ENCODE measurements at places on chromosomes 6 and 20.

DNA sequence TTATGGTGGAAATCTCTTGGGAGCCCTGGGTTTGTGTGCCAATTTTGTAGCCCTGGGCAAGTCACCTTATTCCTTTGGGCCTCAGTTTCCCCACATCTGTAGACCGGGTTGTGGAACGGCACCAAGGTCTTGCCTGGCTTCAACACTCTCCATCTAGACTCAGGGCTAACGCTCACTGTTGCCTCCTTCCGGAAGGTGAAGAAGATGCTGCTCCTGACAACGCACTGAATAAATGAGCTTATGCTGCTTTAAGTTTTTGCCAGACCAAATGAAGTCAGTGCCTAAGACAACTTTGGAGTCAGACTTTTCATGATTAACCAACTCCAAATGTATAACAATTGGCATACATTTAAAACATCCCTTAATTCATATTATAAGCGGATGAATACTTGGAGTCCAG is 53.1 kb downstream of the PSMG4 start:
- no peaks in the 10 kb centered on the region for H3K4me1 ChIP-seq
- H3K36me3 ChIP-seq = no peaks in the 10 kb centered on the region
- no peak overlapping the region for H3K27ac ChIP-seq
- DNase-seq = no peak
- H3K4me3 ChIP-seq = no peak overlapping the region
- H3K27me3 ChIP-seq = peaks cover 4% of the 10 kb centered on the region

- peaks cover 4% of the 10 kb centered on the region for H3K4me1 ChIP-seq
- H3K27ac ChIP-seq = no peak overlapping the region
- peaks cover 1% of the 10 kb centered on the region for H3K27me3 ChIP-seq
- DNase-seq = peak; percentile 3
- H3K36me3 ChIP-seq = no peaks in the 10 kb centered on the region
Observed at GRCh38 chr20:64115171-64115911, 8.0 kb upstream of the NPBWR2 start.

- no peaks in the 10 kb centered on the region for H3K27me3 ChIP-seq
- H3K27ac ChIP-seq = no peak overlapping the region
- no peak for DNase-seq
- no peaks in the 10 kb centered on the region for H3K4me1 ChIP-seq
- no peaks in the 10 kb centered on the region for H3K36me3 ChIP-seq
- H3K4me3 ChIP-seq = no peak overlapping the region
Observed at GRCh38 chr6:88535306-88535705, 369.2 kb upstream of the CNR1 start.

GRCh38 chr6:69489970-69490369 is 306.8 kb downstream of the LMBRD1 start:
- H3K27me3 ChIP-seq = no peaks in the 10 kb centered on the region
- H3K27ac ChIP-seq = no peak overlapping the region
- DNase-seq = no peak
- no peaks in the 10 kb centered on the region for H3K36me3 ChIP-seq
- H3K4me3 ChIP-seq = no peak overlapping the region
- no peaks in the 10 kb centered on the region for H3K4me1 ChIP-seq

- peaks cover 20% of the 10 kb centered on the region for H3K4me1 ChIP-seq
- no peaks in the 10 kb centered on the region for H3K27me3 ChIP-seq
- H3K4me3 ChIP-seq = no peak overlapping the region
- no peak overlapping the region for H3K27ac ChIP-seq
- H3K36me3 ChIP-seq = no peaks in the 10 kb centered on the region
Observed at GRCh38 chr6:137755284-137755683, 111.8 kb upstream of the TNFAIP3 start.

DNA sequence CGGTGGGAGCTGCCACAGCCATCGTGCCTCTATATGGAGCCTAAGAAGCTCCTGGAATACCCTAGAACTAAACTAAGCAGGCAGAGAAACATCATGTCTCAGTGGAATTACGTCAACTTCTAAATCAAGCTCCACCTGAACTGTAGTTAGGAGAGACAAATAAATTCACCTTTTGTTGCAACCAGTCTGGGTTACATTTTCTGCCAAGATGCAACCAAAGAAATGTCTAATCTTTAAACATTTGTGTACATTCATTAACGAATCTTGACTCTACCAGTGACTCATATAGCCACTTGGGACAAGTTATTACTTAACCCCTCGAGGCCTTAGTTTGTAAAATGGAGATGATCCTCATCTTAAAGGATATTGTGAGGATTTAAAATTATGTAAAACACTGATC is 8.9 kb downstream of the PTPRK start:
- H3K36me3 ChIP-seq = no peaks in the 10 kb centered on the region
- H3K4me3 ChIP-seq = no peak overlapping the region
- no peak for DNase-seq
- H3K4me1 ChIP-seq = peaks cover 2% of the 10 kb centered on the region
- peaks cover 26% of the 10 kb centered on the region for H3K27me3 ChIP-seq
- H3K27ac ChIP-seq = no peak overlapping the region

DNA sequence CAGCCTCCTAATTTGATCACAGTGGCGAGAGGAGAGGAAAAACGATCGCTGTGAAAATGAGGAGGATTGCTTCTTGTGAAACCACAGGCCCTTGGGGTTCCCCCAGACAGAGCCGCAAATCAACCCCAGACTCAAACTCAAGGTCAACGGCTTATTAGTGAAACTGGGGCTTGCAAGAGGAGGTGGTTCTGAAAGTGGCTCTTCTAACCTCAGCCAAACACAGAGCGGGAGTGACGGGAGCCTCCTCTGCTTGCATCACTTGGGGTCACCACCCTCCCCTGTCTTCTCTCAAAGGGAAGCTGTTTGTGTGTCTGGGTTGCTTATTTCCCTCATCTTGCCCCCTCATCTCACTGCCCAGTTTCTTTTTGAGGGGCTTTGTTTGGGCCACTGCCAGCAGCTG is 28.7 kb downstream of the SAYSD1 start:
- DNase-seq = peak; percentile 79
- peaks cover 10% of the 10 kb centered on the region for H3K4me1 ChIP-seq
- no peaks in the 10 kb centered on the region for H3K36me3 ChIP-seq
- peak overlapping the region; percentile 11 for H3K4me3 ChIP-seq
- H3K27ac ChIP-seq = no peak overlapping the region

DNA sequence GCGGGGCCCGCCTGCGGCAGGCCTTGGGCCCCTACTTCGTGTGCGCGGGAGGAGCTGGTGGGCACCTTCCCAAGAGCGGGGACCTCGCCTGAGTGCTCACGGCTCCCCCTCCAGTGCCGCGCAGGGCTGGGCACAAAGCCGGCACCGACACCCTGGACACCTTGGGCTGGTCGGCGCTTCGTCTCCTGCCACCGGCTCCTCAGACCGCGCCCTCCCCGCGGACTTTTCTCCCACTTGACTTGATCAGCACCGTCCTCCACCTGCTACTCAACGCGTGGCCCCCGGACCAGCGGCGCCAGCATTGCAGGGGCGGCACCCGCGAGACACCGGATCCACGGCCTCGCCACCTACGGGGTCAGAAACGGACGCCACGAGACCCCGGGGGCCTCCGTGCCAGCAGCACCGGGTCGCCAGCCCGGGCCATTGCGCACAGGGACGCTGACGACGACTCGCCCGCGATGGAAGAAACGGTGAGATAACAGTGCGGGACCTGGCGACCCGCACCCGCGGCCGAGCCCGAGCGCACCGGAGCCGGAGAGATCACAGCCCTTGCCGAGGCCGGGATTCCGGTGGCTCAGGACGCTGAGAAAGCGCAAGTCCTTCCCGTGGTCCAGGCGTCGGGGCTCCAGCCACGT is 154.2 kb downstream of the DLL1 start:
- no peak for DNase-seq
- H3K27me3 ChIP-seq = no peaks in the 10 kb centered on the region
- no peaks in the 10 kb centered on the region for H3K4me1 ChIP-seq
- H3K27ac ChIP-seq = no peak overlapping the region
- no peaks in the 10 kb centered on the region for H3K36me3 ChIP-seq
- H3K4me3 ChIP-seq = no peak overlapping the region

- no peak overlapping the region for H3K4me3 ChIP-seq
- no peaks in the 10 kb centered on the region for H3K27me3 ChIP-seq
- DNase-seq = no peak
- H3K27ac ChIP-seq = no peak overlapping the region
- no peaks in the 10 kb centered on the region for H3K36me3 ChIP-seq
- H3K4me1 ChIP-seq = no peaks in the 10 kb centered on the region
Observed at GRCh38 chr20:9374480-9374879, 139.9 kb upstream of the LAMP5 start.

DNA sequence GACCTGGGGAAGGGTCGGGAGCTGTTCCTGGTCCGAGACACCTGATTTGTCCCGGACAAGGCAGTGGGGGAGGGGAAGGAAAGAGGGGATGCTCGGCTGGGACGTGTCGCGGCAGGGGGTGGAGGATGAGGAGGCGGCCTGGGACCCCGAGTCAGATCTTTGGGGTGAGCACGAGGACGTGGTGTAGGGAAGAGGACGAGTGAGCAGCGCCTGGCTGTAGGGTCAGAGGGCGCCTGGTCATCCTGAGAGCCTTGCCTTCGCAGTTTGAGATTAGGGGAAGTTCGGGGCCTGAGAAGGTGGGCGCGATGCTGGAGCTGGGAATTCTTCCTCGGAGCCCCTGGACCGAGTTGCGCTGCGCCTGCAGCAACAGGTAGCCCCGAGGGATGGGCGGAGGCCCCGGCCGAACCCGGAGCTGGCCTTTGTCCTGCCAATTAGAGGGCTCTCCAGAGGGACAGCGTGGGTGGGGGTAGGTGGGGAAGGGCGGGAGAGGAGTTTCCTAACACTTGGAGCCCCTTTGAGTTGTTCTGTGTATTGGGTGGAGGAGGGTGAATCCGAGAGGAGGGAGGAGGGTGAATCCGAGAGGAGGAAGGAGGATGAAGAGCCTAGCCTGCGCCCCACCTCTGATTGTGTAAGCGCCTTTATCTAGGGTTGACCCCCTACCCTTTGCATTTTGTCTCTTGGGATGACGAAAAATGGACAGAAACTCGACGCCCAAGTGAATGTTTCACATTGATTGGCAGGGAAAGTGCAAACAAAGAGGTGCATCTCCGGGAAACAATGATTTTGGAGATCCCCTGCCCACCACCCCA is 72.0 kb downstream of the SOX4 start:
- H3K27ac ChIP-seq = no peak overlapping the region
- H3K4me1 ChIP-seq = peaks cover 18% of the 10 kb centered on the region
- no peaks in the 10 kb centered on the region for H3K36me3 ChIP-seq
- peak overlapping the region; percentile 74 for H3K4me3 ChIP-seq
- peaks cover 71% of the 10 kb centered on the region for H3K27me3 ChIP-seq
- no peak for DNase-seq

DNA sequence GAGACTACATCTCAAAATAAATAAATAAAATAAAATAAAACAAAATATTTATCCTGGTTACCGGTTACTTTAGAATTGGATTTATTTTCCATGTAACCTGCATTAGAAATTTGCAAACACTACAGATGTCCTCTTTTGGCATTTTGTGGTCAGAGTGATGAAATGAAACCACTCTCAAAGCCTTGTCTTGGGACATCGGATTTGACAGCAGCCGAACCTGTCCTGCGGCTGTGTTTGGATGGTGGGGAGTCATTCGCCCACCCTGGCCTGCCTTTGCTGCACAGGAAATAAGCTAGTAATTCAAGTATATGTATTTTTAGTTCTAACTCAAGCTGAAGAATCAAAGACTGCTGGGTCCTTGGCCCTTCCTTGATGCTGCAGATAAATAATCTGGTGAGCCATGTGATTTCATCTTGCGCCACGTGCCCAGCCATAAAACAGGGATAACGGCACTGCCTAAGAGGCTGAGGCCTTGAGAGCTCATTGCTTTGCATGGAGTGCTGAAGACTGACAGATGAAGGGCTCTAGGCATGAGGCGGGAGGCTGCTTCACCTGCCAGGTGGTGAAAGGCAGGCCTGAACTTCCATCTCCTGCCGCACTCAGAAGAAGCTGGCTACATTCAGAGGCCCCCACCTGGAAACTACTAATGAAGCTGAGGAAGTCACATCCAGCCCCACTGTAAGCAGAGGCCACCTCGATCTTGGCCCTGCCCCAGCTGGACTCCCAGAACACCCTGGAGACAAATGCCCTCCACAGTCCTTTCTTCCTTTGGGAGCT is 76.9 kb downstream of the NOL4L start:
- H3K27me3 ChIP-seq = no peaks in the 10 kb centered on the region
- H3K36me3 ChIP-seq = peaks cover 34% of the 10 kb centered on the region
- peaks cover 48% of the 10 kb centered on the region for H3K4me1 ChIP-seq
- H3K27ac ChIP-seq = peak overlapping the region; percentile 79

DNA sequence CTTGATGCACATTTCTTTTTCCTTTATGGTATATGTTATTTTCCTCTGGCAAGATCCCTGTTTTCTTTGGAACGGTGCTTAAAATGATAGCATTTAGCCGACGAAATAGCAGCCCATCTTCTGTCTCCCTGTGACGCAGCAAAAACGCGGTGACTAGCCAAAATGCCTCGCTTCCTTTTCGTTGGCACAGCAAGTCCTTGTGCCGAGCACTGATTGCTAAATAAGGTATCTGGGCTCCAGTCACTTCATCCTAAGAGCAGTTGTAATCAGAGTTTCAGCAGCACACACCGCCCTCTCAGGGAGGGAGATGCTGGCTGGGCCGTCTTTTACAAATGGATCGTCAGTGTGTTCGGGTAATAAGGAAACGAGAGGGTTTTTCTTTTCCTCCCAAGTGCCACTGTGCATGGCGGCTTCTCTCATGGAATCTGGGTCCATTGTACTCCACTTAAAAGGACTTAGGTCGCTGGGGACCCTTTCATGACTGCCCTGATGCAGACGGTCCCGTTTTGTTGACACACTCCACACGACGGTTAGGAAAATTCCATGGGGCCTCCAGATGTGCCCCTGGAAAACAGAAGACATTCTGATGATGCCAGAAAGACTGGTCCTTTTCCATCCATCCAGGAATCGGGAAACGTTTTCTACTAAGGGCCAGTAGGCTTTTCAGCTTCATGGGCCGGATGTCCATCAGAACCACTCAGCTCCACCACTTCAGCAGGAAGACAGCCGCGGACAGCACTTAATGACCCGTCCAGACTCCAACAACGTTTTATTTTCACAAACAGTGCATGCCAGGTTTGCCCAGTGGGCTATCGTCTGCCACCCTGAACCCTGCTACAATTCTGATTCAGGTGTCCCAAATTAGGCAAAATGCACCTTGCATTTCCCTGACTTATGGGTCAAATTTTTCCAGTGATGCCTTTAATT is 185.5 kb downstream of the CDH4 start:
- no peak for DNase-seq
- no peak overlapping the region for H3K27ac ChIP-seq
- no peaks in the 10 kb centered on the region for H3K27me3 ChIP-seq
- no peaks in the 10 kb centered on the region for H3K36me3 ChIP-seq

GRCh38 chr6:51283723-51284355 is 465.2 kb downstream of the TFAP2B start:
- H3K27ac ChIP-seq = no peak overlapping the region
- H3K4me3 ChIP-seq = no peak overlapping the region
- DNase-seq = no peak

- peaks cover 31% of the 10 kb centered on the region for H3K4me1 ChIP-seq
- peak overlapping the region; percentile 85 for H3K27ac ChIP-seq
- H3K4me3 ChIP-seq = peak overlapping the region; percentile 69
- no peaks in the 10 kb centered on the region for H3K36me3 ChIP-seq
- DNase-seq = no peak
- H3K27me3 ChIP-seq = peaks cover 10% of the 10 kb centered on the region
Observed at GRCh38 chr20:2741881-2742280, 49.3 kb downstream of the EBF4 start.

- H3K36me3 ChIP-seq = no peaks in the 10 kb centered on the region
- no peaks in the 10 kb centered on the region for H3K4me1 ChIP-seq
- no peak overlapping the region for H3K4me3 ChIP-seq
- no peak for DNase-seq
- H3K27ac ChIP-seq = no peak overlapping the region
Observed at GRCh38 chr20:61731363-61732181, 334.1 kb downstream of the TAF4 start.

GRCh38 chr6:154888421-154889295 is 106.5 kb upstream of the TIAM2 start:
- no peak overlapping the region for H3K27ac ChIP-seq
- H3K4me1 ChIP-seq = no peaks in the 10 kb centered on the region
- H3K4me3 ChIP-seq = no peak overlapping the region
- no peak for DNase-seq
- H3K36me3 ChIP-seq = peaks cover under 1% of the 10 kb centered on the region
- H3K27me3 ChIP-seq = no peaks in the 10 kb centered on the region
